Ovary (tissue), 10 donors: ENCODE measurements at places on chromosomes 11 and 22. TPM values are rescaled to one million over a fixed set of nuclear protein-coding genes. Genes with fewer than 3 reads are reported as not detected.

Gene UBQLN3
- 0.83 TPM for total RNA-seq

Gene NDUFS3
- 73.2 TPM for total RNA-seq

Gene DTX4
- 15.3 TPM for total RNA-seq

Gene MMP11
- total RNA-seq = 12.1 TPM

Gene MYRF
- total RNA-seq = 41.3 TPM

Gene CFAP68
- total RNA-seq = 28.3 TPM

Gene SCGB1D2
- not detected for total RNA-seq

Gene FAM180B
- not detected for total RNA-seq

Gene CDC42EP2
- total RNA-seq = 20.1 TPM

Gene WNT11
- total RNA-seq = 3.0 TPM

Gene OSBPL5
- 35.6 TPM for total RNA-seq

Gene KCTD14
- total RNA-seq = 1.5 TPM
